ENCODE measurements at places on chromosomes 7 and 10.

GRCh38 chr10:34386921-34387320 lies 428.2 kb downstream of the PARD3 start:
- DNase-seq = no peak

GRCh38 chr10:78716043-78716660 lies 352.6 kb upstream of the ZMIZ1 start:
- DNase-seq = no peak

DNA sequence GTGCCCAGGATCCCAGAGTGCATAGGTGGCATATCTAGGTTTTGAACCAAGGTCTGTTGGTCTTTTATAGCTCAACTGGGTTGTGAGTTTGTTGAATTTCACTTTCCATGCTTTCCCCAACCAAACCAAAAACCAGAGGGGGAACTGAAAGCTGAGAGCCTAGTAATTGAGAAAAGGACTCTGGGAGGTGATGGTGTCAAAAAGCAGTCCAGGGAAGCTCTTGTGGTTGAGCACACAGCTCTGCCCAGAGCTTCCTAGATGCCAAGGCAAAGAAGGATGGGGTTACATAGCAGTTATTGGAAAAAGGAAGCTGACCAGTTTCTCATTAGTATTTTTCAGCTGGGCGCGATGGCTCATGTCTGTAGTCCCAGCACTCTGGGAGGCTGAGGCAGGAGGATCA lies 9.9 kb downstream of the POR start:
- DNase-seq = no peak

GRCh38 chr10:116796469-116796868 lies 52.8 kb upstream of the ENO4 start:
- no peak for DNase-seq

DNA sequence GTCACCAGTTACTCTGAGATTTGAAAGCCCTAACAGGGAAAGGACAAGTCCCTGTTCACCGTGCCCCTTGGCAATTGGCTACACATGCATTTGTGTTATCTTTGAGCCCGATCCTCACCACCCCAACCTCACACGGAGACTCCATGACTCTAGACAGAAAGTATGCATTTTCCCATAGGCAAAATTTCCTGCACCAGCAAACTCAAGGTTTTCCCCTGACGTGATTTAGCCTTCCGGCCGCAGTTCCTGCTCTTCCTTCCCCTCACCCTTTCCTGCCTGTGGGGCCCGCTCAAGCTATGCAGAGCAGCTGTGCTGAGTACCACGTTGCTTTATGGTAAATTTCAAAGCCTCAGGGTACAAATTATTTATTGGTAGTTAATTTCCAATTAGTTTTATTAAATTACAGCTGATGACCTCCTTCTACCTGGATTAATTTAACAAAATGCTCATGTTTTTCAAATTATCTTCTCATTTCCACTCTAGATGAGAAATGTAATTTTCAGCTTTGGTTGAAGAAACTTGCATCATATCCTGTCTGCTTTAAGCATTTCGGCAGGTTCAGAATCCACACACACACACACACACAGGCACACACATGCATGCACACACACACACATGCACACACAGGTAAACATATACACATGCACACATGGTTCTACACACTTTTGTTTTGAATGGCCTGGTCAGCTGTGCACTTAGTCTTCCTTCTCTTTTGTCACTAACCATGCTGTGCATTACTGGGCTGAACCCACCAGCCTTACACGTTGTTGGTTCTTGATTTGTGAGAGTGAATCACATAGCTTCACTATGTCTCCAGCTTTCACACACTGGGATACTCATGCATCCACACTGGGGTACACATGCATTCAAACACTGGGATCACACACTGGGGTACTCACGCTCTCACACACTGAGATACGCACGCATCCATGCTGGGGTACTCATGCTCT lies 283.1 kb upstream of the PITRM1 start:
- DNase-seq = no peak

- no peak for DNase-seq
These were observed 1119.2 kb downstream of the CNTNAP2 start for GRCh38 chr7:147235645-147236382.

DNA sequence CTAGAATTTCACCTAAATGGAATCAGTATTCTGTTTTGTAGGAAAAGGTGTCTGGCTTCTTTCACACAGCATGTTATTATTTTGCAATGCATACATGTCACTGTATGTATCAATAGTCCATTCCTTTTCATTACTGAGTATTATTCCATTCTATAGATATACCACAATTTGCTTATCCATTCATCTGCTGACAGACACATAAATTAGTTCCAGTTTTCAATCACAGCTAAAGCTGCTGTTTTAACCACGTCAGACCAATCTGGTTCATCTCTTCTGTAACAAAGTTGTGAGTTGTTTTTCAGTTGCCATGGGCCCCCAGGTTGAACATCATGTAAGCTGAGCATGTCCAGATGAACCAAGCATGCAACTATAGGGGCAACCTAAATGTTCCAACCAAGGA lies 282.1 kb upstream of the MKLN1 start:
- DNase-seq = no peak

DNA sequence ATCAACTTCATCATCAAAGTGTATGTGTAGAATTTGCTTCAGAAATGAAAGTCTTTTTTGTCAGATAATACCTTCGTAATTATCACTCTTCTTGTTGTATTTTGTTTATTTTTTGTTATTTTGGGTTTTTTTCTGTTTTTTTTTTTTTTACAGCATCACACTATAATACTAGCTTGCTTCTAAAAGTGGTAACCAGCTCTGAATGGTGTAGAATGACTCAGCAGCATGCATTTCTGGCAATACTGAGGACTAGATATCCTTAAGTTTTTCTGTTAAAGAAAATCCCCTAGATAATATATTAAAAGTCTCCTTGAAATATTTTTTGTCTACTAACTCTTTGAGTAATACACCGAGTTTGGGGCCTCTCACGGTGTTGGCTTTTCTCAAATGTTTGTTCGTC lies 109.1 kb downstream of the LMBR1 start:
- DNase-seq = no peak

- no peak for DNase-seq
These were observed 1087.1 kb upstream of the LRRN3 start for GRCh38 chr7:110003827-110004226.

DNA sequence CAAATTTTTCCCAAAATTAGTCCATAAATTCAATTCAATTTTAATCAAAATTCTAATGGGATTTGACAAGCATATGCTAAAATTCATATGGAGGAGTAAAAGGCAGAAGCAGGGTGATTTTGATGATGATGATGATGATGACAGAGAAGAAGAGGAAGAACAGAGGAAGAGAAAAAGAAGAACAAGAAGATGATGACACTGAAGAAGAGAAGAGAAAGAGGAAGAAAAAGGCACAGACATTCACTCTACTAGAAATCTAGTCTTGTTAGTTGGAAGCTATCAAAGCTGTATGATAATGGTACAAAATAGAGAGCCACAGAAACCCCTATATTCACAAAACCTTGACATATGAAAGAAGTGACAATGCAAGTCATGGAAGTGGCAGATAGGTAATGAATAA lies 157.9 kb downstream of the ELMO1 start:
- no peak for DNase-seq

DNA sequence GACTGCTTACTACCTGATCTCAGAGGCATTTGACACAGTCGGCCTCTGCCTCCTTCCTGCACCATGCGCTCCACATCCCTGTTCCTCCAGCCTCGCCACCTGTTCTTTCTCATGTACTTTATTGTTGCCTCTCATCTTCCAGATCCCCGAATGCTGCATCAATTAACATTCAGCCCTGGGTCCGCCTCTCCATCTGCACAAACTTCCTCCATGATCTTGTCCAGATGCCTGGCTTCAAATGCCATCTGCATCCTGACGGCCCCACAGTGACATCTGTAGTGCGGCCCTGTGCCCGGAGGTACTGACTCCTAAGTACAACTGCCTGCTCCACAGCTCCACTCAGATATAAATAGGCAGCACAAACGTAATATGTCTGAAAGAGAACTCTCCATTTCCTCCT lies 51.2 kb upstream of the STK17A start:
- DNase-seq = no peak

DNA sequence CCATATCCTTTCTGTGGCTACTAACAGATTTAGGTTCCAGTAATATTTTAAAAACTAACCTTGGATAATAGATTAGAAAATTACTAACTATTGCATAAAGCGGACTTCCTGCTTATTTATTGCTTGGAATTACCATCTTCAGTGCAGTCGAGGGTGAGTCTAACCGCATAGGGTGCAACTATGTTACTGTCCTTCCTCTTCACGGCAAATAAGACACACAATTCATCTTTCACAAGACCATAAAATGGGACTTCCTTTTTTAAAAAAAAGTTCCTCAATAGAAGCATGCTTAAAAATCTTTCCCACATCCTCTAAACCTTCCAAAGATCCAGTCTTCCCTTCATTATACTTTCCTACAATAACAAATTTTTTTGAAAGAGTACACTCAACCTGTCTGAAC lies 2.1 kb downstream of the SLC25A40 start:
- DNase-seq = no peak

- DNase-seq = peak; percentile 87
These were observed 140.9 kb downstream of the ADCYAP1R1 start for GRCh38 chr7:31192986-31193385.

GRCh38 chr10:12941966-12942365 lies 59.5 kb downstream of the CCDC3 start:
- DNase-seq = no peak

DNA sequence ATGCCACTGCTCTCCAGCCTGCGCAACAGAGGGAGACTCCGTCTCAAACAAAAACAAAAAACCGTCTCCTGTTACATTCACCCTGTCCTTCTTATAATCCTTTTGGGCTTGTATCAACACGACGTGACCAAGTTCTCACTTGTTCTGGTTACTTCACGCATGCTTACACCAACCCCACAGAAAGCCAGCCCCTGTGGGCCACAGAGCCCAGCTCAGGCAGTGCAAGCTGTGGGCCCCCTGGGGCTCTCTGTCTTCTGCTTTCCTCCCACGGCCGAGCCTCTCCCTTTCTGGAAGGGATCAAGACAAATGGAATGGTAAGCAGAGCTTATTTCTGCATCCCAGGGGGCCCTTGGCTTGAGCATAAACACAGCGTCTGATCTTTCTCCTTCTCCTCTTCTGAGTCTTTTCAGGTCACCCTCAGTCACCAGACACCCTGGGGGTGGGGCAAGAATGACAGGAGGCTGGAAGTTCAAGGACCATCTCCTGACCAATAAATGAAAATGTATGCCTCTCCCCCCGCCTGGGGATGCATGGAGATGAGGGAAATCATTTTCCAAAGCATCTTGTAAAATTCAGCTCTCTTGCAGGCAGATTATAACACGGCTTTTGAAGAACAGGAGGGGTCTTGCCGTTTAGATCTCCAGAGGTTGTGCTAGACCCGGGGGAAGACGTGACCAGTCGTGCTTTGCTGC lies 19.0 kb upstream of the TRIM56 start:
- DNase-seq = no peak

- DNase-seq = no peak
These were observed 734.4 kb downstream of the PARD3 start for GRCh38 chr10:34080485-34081346.

- peak; percentile 40 for DNase-seq
These were observed 251.0 kb downstream of the NSUN6 start for GRCh38 chr10:18400201-18400905.

DNA sequence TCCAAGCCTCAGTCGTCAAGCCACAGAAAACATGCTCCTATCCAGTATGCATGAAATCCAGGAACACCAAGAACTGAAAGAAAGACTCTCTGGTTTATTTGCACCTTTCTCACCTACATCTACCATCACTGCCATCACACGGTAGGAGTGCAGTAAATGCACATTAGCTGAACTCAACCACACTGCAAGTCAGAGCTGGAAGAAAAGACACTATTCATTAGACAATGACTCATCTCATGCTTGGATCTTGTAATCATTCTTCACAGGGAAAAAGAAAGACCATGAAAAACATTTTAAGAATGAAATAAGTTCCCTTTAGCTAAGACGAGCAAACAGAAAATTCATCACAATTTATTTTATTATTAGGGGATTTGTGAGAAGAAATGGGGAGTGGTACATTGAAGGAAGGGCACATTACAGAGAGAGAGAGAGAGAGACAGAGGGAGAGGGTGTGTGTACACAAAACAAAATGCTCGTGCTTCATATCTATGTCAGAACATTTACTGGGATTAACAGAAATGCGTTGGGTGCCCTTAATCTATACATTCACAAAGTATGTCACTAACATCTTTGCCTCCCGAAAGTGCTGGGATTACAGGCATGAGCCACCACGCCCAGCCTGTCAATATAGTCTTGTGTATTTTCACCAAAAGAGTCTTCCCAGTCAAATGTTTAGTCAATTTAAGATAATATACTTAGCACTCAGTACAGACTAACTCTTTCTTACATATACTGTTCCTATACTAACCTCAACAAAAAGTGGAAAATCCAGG lies 324.9 kb downstream of the PARD3 start:
- DNase-seq = no peak

DNA sequence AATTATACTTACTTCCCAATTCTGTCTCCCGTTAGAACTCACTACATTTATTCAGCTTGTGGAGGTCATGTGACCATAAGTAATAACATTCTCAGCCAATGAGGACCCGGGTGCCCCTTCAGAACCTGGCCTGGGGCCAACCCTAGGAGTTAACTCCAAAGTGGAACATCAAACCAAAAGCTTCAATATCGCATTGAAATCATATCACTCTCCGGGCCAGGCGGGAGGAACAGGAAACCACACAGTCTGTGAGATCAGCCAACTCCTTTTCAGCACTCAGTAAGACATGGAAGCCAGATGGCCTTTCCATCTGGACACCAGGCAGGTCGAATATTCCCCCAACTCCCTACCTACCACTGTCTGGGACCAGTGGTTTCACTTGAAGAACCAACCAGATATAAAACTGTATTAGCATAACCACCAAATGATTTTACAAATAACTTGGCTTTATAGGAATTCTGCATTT lies 5.5 kb downstream of the CREB3L2 start:
- DNase-seq = no peak

GRCh38 chr7:138556771-138557484 lies 96.9 kb downstream of the TRIM24 start:
- DNase-seq = no peak

GRCh38 chr7:816751-817671 lies 15.3 kb upstream of the SUN1 start:
- DNase-seq = peak; percentile 48

DNA sequence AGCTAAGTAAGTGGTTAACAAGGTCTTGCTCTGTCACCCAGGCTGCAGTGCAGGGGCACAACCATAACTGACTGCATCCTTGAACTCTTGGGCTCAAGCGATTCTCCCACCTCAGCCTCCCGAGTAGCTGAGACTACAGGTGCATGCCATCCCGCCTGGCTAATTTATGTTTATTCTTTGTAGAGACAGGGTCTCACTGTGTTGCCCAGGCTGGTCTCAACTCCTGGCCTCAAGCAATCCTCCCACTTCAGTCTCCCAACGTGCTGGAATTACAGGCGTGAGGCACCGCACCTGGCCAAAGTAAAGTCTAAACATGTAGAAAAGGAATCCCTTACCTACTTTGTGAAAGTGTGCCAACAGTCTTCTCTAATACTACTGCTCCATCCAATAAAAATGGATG lies 17.9 kb downstream of the PARD3 start:
- DNase-seq = no peak

- DNase-seq = no peak
These were observed 99.9 kb upstream of the AKR1E2 start for GRCh38 chr10:4725917-4726606.

Measured in NCI-H1105 treated with DMSO at 0.1 percent for 48 hours (cell line).